M059J (cell line): ENCODE measurements at places on chromosomes 7 and 10.

- peak; percentile 60 for DNase-seq
Measured at GRCh38 chr7:106312906-106313305, 28.1 kb upstream of the NAMPT start.

GRCh38 chr10:123945325-123945920 is 53.8 kb upstream of the CPXM2 start:
- peak; percentile 53 for DNase-seq

GRCh38 chr7:1007901-1008300 is 24.9 kb downstream of the CYP2W1 start:
- DNase-seq: no peak

DNA sequence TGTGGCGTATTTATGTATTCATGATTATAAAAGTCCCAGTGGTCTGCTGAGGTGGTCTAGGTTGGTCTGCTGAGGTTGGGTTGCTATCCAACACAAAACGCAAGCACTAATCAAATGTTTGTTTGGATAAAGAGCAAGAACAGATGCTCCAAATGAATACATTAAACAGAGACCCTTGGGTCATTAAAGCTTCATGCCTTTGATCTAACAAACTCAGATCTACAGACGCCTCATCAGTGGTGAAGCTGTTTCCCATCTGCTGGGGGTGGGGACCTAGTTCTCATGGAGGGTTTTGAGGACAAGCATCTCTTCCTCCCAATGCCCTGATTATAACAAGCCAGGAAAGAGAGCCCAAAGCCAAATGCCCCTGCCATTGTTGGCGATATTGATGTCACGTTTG is 786.7 kb downstream of the NRG3 start:
- DNase-seq: no peak

DNA sequence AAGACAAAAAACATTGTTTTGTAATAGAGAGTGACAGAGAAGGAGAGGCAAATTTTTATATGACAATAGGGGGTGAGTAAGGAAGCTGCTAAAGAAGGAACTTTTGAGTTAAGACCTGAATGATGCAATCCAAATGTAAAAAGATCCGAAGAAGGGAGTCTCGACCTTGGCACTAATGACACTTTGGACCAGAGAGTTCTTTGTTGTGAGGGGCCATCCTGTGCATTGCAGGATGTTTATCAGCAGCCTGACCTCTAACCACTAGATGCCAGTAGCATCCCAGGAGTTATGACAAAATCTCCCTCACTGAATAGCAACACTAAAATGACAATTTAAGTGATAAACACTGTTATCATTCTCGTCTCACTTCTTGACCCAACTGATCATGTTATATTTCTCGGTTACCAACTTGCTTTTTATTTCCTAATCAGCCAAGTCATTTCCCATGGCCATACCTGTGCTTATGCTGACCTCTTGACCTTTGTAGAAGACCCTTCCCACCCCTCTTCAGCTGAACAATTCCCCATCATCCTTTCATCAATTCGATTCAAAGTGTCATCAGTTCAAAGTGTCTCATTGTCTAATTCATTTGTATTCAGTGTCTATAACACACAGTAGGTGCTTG is 30.0 kb downstream of the DGKI start:
- DNase-seq: peak; percentile 32
